ENCODE measurements at places on chromosomes 6 and 20. TPM values are rescaled to one million over a fixed set of nuclear protein-coding genes. Genes with fewer than 3 reads are reported as not detected.

The MEA1 gene
- 84.1 TPM for total RNA-seq

The EDN1 gene
- total RNA-seq: 224 TPM

The FLOT1 gene
- 156 TPM for total RNA-seq

The MUC22 gene
- total RNA-seq: not detected

The FAM229B gene
- 6.6 TPM for total RNA-seq

The DOK5 gene
- 0.67 TPM for total RNA-seq

The DZANK1 gene
- total RNA-seq: 0.69 TPM

Measured in mammary microvascular endothelial cell (primary cell).